ENCODE measurements at places on chromosomes 6 and 20.
A peak's percentile ranks its signal among the peaks of the same experiment; 100 is the strongest.

- no peak for DNase-seq
Observed at GRCh38 chr6:55643861-55644260, 64.9 kb upstream of the HMGCLL1 start.

DNA sequence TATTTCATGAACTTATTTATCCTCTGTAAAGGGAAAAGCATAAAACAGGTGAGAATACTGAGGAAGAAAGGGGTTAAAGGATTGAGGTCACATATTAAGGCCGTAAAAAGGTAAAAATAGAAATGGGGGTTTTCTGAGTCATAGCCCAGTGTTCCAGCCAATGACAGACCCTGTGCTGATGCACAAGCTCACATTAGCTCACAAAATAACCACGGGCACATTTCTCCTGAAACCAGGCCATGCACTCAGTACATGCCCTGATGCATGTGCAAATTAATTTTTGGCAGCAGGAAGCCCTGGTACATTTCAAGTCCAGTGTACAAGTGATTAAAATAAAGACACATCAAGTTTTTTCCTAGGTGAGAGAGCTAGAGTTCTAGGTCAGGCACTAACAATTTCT lies 194.4 kb downstream of the TMEM200A start:
- no peak for DNase-seq

GRCh38 chr20:51700809-51701285 lies 67.3 kb downstream of the ATP9A start:
- DNase-seq, result no peak

GRCh38 chr6:154675602-154676088 lies 57.6 kb upstream of the SCAF8 start:
- peak; percentile 73 for DNase-seq

DNA sequence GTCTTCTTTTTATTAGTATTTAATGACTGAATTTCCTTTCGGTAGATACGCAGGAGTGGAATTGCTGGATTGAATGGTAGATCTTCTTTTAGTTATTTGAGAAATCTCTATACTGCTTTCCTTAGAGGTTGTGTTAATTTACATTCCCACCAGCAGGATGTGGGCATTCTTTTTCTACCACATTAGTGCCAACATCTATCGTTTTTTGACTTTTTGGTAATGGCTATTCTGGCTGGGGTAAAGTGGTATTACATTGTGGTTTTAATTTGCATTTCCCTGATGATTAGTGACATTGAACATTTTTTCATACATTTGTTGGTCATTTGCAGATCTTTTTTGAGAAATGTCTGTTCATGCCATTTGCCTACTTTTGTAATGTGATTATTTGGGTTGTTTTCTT lies 37.1 kb downstream of the SUMO4 start:
- DNase-seq, result no peak

- no peak for DNase-seq
Observed at GRCh38 chr6:159805440-159806020, 5.5 kb downstream of the PNLDC1 start.

GRCh38 chr6:79671600-79672266 lies 40.6 kb downstream of the SH3BGRL2 start:
- peak; percentile 25 for DNase-seq

- no peak for DNase-seq
Observed at GRCh38 chr20:58469616-58470015, 45.6 kb downstream of the APCDD1L start.

DNA sequence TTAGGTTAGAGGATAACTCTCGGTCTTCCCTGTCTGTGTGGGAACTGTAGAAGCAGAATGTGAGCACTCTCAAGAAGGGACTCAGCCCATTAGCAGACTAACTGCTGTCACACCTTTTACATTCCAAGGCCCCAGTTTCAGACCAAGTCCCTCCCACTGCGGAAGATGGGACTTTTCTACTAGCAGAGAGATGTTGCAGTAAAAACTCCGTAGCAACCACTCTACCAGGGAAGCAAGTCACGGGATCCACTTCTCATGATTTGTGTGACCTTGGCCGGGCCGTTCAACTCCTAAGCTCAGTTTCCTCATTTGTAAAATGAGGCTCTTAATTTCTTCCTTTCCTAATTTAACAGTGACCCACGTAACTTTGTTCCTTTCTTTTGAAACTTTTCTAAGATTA lies 77.1 kb upstream of the SLC4A11 start:
- no peak for DNase-seq

DNA sequence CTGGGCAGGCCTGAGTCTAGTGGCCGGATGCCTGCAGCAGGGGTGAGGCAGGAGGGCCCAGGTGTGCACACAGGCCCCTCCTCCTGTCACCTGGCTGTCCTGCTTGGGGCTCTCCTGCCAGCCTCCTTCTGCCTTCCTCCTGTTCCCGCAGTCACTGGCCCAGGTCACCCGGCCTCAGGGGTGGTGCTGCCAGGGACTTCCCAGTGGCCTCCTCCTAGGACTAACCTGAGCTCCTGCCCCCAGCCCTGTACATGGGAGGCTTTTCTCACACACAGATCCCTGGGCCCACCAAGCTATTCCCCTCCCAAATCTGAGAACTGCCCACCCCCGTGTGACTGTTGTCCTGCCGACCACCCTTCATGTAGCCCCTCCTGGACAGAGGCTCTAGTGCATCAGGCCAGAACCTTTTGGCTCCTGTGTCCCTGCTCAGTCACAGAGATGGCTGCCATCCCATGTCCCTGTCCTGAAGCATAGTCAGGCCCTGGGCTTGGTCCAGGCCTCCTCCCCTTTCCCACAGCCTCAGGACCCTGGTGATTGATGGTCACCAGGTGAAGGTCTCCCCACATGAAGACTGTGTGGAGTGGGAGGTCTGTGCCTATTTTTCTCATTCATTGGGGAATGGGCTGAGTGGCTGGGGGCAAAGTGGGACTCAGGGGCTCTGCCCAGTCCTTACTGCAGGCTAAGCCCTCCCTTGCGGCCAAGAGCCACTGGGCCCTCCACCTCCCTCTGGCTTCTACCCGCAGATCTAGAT lies 1.1 kb upstream of the ULBP1 start:
- DNase-seq, result no peak

- no peak for DNase-seq
Observed at GRCh38 chr6:151722342-151722741, 85.1 kb upstream of the ESR1 start.

GRCh38 chr6:150118203-150118602 lies 24.6 kb upstream of the PPP1R14C start:
- DNase-seq, result no peak

GRCh38 chr6:36289281-36289878 lies 19.5 kb downstream of the PNPLA1 start:
- no peak for DNase-seq

DNA sequence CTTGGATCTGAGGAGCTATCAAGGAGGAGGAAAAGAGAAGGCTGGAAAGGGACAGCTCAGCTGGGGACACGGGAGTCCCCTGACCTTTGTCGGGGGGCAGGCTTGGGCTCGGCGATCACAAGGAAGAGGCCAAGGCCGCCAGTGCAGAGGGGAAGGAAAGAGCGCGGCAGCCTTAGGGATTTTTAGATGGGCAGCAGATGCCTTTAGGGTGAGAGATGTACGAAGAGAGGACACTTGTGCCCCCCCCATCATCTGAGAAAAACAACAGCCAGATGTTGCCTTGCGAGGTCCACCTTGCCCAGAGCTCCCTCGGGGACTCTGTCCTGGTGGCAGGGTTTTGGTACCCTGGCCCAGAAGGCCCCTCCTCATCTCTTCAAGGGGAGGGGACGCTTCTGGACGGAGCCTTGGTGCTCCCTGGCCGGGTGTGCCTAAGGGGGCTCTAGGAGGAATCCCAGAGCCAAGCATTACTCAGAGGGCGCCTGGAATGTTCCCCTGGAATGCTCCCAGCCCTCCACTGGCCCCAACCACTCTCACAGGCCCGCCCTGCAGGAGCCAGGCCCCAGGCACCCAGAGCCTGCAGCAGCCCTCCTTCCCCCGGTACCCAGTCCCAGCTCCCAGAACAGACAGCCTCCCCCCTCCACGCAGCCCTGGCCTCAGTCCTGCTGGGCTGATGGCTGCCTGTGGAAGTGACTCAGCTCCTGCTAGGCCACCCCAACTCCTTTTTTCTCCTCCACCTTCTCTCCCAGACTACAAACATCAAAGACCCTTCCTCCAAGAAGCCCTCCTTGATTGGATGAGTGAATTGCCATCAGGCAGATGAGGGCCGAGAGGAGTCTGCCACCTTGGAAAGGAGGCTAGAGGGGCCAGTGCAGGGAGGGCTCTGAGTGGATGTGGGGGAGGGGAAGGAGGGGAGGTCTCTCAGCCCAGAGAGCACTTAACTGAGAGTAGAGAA lies 1.8 kb downstream of the ADAM33 start:
- no peak for DNase-seq

GRCh38 chr20:50153153-50153499 lies 397 bp downstream of the PEDS1 start:
- DNase-seq, result no peak

GRCh38 chr6:56911847-56912246 lies 43.1 kb upstream of the BEND6 start:
- no peak for DNase-seq

DNA sequence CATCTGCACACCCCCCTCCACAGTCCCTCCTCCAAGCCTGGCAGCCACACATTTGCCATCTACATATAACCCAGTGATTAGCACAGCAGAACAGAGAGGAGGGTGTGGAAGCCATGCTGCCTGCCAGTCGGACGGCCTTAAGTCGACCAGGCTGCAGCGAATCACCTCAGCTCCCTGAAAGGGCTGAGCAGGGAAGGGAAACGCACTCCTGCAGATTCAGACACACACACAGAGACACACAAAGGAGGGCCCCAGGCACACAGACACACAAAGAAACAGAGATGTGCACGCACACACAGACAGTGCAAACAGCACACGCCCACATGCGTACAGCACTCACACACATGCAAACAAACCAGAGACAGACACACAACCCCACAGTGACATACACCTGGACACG lies 11.2 kb upstream of the SIRPA start:
- no peak for DNase-seq

- peak; percentile 30 for DNase-seq
Observed at GRCh38 chr20:35490736-35491181, 35.4 kb downstream of the CEP250 start.

GRCh38 chr6:16548121-16548520 lies 213.1 kb downstream of the ATXN1 start:
- no peak for DNase-seq

DNA sequence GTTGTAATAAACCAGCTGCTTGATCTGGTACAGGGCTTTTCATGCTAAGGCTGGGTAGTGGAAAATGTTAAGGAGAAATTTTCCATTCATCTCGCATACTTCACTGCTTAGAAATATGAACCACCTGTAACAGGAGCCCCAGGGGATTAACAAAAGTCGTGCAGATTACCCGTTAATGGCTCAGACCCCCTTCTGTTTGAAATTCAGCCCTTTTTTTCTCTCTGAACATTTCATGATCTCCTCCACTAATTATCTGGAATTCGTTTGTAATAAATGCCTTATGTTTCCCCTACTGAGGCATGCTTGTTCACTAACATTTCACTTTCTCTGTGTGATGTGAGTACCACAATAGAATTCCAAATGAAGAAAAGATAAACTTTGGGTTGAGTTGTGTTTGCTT lies 336.4 kb upstream of the HSF2 start:
- no peak for DNase-seq

DNA sequence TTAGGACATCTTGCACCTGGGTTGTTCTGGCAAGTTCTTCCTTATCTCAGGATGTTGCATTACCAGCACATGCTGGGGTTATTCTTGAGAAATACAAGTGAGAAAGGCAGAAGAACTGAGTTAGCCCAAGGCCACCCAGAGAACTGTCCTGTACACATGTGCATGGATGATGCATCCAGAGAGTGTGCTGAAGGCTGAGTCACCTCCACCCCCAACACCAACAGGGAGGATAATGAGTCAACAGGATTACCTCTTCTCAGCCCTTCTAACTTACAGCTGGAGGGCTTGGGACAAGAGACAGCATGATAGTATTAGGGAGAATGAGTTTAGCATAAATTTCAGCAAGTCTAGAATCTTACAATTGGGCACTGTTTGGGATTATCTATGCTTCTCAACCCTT lies 8.5 kb downstream of the SCGN start:
- DNase-seq, result no peak

GRCh38 chr20:675453-676314 lies at the start of gene SCRT2:
Gene SCRT2 (minus strand): TSS chr20:675802. CDS start chr20:675601, 201 bp downstream.
- peak; percentile 19 for DNase-seq

DNA sequence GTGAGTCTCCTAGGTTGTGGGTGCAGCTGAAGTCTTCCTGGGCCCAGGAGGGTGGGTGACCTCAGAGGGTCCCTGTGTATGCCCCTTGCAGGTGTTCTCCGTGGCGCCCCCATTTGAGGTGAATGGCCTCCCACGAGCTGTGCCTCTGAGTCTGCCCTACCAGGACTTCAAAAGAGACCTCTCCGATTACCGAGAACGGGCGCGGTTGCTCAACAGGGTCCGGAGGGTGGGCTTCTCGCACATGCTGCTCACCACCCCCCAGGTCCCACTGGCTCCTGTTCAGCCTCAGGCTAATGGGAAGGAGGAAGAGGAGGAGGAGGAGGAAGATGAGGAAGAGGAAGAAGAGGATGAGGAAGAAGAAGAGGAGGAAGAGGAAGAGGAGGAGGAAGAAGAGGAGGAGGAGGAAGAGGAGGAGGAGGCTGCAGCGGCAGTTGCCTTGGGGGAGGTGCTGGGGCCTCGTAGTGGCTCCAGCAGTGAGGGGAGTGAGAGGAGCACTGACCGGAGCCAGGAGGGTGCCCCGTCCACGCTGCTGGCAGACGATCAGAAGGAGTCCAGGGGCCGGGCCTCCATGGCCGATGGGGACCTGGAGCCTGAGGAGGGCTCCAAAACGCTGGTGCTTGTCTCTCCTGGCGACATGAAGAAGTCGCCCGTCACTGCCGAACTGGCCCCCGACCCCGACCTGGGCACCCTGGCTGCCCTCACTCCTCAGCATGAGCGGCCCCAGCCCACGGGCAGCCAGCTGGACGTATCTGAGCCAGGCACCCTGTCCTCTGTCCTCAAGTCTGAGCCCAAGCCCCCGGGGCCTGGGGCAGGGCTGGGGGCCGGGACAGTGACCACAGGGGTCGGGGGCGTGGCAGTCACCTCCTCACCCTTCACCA lies 15.2 kb upstream of the SLC22A7 start:
- no peak for DNase-seq

GRCh38 chr6:15287670-15288375 lies 42.0 kb downstream of the JARID2 start:
- DNase-seq, result no peak

DNA sequence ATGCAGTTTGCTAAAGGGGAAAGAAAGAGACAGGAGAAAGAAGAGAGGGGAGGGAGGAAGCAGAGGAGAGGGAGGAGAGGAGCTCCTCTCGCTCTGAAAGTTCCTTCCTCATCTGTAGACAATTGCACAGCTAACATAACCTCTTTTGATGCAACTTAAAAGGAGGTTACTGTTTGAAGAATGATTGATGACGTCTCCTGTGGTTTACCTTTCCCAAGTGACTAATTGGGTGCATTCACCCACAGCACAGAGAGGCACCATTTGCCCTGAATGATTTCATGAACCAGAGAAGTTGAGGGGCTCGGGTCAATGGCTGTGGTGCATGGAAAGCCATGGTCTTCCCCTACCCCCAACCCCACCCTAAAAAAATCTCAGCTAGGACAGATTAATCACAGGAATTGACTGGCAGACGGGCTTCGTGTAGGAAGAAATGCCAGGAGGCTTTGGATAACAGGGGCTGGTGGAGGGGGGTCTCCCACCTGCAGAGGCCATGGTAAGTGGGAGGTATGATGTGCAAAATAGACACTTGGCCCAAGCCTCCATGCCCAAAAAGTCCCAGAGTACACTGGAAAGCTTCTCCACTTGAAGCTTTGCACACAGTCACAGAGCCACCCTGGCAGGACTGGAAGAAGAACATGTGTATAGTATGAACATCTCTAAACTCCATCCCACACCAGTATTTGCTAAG lies 213.7 kb downstream of the ANKRD60 start:
- DNase-seq, result no peak
